ENCODE measurements at places on chromosomes 16 and 17. TPM values are rescaled to one million over a fixed set of nuclear protein-coding genes. Genes with fewer than 3 reads are reported as not detected.
A peak's percentile ranks its signal among the peaks of the same experiment; 100 is the strongest.

GRCh38 chr16:76577003-76577402 lies 299.8 kb downstream of the CNTNAP4 start:
- DNase-seq: no peak

DNA sequence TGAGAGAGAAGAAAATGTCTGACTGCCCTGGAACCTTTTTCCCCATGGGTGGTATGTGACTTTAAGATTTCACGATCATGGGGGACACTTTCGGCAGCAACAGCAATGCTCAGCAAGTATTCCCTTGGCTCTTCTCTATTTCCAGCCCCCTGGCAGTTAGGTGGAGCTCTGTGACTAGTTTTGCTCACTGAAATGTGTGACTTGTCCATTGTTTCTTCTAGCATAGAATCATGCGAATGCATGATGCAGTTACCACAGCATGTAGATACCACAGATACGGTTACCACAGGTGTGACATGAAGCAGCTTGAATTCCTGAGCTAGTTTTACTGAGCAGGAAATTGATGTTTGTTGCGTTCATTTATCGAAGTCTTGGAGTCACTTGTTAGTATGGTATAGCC lies 1034.5 kb upstream of the EEF2KMT start:
- no peak for DNase-seq

DNA sequence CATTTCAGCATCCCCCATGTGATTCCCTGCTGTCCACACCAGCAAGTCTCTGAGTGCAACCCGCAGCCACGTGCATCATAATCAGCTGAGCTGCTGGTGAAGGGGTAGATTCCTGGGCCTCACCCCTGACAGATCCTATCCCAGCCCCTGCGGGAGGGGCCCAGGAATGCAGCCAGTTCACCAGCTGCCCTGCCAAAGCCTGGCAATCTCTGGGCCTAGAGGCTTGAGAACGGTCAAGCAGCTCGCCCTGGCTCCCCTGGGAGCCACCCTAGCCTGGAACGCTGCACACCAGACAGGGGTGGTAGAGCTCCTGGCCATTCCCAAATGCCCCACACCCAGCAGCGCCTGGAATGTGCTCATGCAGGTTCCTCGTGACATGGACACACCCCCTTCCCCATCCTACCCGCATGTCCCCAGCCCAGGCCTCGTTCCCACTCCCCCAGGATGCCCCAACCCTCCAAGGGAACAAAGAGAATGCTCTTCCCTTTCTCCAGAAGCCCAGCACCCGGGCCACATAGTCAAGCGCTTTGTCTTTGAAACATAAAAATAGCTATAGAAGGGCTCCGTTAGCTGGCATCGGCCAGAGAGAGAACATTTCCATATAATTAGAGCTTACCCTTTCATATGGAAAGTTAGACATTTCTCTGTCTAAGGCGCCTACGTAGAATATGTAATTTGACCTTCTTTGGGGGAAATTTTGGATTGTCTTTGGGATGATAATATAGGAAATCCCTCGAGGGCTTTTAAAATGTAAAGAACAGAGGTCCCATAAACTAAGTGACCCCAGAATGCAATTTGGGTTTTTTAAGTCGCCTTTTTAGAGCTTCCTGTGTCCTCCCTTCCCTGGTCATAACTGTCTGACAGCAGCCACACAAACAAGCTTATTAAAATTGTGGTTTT lies 3.4 kb downstream of the CEP295NL start:
- no peak for DNase-seq

NEURL4 gene
- polyA plus RNA-seq: 26.0 TPM

SLC5A10 gene
- polyA plus RNA-seq: 0.05 TPM

- DNase-seq: no peak
These were observed 116.9 kb downstream of the USP22 start for GRCh38 chr17:20925954-20926353.

DNA sequence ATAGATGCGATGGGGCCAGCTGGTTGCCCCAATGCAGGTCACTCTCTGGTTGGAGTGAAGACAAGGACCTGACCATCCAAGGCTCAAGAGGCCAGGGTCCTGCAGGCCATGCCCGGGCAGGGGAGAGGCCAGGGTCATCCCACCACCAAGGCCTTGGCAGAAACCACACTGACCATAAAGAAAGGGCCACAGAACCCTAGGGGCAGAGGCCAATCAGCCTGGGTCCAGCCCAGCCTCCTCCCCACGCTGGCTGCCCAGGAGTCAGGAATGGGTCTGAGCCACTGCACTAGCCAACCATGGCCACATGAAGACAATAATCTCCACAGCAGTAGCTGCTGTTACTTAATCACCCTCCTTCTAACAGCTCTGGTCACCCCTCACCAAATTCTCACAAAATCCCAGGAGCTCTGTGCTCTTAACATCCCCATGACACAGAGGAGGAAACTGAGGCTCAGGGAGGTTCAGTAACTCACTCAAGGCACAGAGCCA lies 10.2 kb upstream of the BCAR1 start:
- DNase-seq: no peak

- DNase-seq: no peak
These were observed 885 bp downstream of the CNTNAP4 start for GRCh38 chr16:76278086-76278485.

CCL15 gene
- 1.3 TPM for polyA plus RNA-seq

GPR179 gene
- 0.04 TPM for polyA plus RNA-seq

- no peak for DNase-seq
These were observed 21.1 kb upstream of the DOK4 start for GRCh38 chr16:57507136-57508034.

- DNase-seq: no peak
These were observed 30.4 kb upstream of the ZC3H18 start for GRCh38 chr16:88539652-88540345.

DNA sequence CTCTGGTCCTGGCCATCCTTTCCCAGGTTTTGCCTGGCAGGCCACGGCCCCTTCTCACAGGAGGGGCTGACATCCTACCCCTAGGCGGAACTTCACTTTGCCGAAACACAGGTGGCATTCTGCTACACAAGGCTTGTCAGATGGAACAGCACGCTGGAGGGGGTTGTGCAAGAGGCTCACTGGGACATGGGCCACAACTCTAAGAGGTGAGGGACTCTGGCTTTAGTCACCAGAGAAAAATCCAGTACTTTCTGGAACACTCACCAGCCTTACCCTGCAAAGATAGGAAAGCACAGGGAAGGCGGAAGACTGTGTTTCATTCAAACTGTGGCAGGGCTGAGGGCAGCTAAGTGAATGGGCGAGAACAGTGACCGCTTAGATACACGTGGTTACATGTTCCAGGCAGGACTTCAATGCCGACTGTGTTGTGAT lies 18.3 kb downstream of the CDC42EP4 start:
- no peak for DNase-seq

SLFN13 gene
- 2.1 TPM for polyA plus RNA-seq

DNA sequence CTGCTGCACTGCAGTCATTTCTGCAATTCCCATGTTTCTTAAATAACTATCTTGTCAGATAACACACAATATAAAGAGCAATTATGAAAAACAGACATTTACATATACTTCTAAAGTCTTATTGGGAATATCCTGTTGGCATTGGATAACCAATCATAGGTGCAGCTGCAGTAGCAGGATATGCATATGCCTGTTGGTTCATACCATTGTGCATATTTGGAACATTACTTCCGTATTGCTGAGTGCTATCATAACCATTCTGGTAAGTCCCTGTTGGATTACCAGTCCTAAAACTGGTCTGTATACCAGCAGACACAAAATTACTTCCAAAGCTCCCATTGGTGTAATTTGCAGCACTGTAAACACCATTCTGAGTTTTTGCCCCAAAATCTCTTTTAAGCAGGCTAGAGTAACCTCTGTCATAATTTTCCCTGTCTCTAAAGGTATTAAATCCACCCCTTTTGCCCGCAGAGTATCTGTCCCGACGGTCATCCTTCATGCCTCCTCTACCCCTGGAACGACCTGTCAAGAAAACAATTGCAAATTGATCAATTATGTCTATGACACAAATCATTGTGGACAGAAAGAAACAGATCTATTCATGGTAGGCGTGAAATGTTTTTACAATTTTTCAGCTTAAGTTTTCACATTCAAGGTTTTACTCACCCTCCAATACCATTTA lies 3.1 kb upstream of the POLG2 start:
- no peak for DNase-seq

DNA sequence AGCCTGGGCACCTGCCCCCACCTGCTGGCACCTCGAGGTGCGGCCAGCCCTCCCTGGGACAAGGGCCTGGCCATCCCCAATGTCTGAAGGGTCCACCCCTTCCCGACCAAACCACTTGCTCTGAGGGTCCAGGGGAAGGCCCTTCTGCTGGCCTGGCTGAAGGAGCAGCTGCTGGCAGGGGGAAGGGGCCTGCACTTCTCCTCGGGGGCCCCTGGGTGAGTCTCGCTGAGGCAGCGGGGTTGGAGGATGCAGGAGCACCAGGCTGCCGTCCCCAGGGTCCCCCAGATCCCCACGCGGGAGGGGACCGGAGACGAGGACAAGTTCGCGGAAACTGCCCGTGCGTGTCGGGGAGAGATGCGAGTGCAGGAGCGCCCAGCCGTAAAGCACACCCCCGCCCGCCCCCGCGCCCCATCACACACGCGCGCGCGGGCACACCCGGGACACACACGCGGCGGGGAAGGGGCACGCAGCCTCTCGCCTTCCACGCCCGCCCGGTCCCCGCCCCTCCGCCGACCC lies 725 bp upstream of the CACNA1H start:
- no peak for DNase-seq

GRCh38 chr16:69083306-69083941 lies 22.0 kb upstream of the HAS3 start:
- DNase-seq: no peak

CHST5 gene
- polyA plus RNA-seq: 0.09 TPM

DNA sequence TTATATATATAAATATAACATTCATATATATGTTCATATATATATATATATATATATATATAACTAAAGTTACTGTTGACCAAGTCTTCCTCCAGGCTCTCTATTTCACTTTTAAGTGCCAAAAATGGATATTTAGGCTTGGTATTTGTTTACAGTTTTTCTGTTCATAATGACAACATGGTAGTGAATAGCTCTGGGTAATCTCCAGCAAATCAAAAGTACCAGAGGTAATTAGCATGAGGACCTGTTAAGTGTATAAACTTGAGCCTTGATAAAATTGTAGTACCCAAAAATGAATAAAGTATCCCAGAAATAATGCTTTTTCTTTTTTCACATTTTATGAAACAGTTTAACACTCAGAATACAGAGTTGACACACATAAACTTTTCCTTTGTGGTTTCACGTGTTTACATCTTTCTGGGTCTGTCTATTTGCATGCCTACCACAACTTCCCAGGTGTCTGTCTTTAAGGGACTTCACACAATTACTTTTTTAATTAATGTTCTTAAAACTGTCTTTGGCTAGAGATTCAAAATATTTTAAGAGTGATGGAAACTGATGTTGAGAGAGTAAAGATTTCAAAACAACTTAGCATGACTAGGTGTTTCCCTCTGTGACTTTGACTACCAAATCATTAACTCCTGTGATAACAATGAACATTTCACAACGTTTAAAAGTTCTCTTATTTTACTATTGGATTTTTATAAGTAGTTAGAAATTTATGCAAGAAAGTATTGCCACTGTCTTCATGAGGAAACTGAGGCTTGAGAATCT lies 47.9 kb downstream of the RABEP1 start:
- no peak for DNase-seq

- DNase-seq: no peak
These were observed 940.4 kb downstream of the KCNJ2 start for GRCh38 chr17:71109697-71110096.

DNA sequence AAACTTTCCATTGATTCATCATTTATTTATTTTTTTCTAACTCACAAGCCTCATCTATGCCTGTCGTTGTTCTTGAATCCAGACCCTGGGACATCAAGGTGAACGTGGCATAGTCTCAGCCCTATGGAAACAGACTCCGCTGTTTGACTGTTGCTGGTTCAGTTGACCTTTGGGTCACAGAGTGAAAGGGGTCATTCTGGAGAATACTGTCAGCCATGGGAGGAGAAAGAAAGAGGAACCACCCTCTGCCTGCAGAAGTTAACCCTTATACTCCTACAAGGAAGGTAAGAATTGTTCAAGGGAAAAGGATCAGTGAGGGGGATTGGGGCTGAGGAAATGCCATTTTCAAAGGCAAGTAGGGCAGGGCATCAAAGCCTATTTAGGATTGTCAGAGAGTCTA lies 387.6 kb upstream of the MAF start:
- DNase-seq: no peak

DNA sequence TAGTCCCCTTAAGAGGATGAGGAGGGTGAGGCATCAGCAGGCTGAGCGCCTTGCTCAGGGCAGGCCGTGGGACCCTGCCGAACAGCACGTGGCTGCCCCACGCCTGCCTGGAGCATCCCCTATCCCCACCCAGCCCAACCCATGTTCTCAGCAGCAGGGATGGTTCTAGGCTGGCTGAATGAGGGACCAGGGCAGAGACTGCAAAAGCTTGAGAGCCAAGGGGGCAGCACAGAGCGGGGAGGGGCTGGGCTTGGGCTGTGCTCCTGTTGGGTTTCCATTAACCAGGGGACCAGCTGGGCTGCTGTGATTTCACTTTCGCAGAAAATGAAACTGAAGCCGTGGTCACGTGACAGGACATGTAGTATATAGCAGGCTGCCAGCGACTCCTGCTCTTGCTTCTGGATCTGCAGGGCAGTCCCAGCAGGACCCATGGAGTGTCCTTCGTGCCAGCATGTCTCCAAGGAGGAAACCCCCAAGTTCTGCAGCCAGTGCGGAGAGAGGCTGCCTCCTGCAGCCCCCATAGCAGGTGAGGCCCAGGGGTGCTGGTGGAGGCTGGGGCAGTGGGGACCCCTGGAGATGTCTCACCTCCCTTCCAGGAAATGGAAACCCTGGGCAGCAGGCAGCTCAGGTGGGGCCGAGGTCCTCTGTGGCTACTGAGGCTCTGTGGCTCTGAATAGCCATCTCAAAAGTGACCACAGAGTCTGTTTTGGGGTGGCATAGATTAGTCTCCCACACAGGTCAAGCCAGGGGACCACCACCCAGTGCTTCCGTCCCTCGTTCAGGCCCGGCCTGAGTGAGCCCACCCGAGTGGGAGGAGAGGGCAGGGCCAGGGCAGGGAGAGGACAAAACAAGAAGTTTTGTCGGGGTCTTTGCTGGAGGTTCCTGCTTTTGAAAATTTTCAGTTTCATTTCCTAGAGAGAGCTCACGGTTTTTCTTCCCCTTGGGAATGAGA lies 2.9 kb downstream of the RNF213 start:
- DNase-seq: peak; percentile 70

DNA sequence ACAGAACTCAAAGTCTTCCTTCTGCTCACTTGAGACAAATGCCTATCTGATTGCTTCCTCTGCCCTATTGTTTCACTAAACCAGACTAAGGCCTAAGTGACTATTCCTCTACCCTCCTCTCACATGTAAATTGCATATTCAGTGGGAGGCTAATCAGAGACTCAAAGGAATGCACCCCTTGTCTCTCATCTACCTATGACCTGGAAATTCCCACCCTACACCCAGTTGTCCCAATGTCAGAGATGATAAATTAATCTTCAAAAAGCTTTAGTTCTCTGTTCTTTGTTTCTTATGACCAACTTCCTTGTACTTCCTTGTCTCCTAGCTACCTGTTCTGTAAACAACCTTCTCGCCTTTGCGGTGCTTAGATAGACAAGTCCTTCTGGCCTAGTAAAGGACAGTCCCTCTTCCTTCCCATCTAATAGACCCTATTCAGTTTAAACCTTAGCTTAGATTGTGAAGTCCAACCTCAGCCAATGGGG lies 76.0 kb downstream of the EMP2 start:
- DNase-seq: no peak

All from urinary bladder (tissue), 4 donors.